GM12865 (cell line): ENCODE measurements at places on chromosomes 16 and 17.

DNA sequence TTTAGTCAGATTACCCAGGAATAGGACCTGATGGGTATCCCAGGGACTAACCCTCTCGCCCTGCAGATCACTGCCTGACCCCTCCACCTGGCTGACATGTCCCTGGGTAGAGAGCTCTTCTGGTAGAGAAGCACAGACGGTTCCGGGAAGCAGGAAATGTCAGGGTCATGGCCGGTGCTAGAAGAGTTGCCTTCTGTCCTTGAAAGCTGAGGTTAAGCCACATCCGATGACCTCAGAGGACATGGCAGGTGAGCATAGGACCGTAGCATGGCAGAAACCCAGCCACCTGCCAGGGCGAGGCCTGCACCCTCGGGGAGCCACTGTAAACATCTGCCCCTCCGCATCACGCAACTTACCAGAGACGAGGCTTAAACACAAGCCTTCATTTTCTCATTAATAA is 483.7 kb downstream of the SOX9 start:
- DNase-seq, result no peak

- no peak for DNase-seq
Observed at GRCh38 chr16:53756275-53756996, 52.5 kb downstream of the FTO start.

DNA sequence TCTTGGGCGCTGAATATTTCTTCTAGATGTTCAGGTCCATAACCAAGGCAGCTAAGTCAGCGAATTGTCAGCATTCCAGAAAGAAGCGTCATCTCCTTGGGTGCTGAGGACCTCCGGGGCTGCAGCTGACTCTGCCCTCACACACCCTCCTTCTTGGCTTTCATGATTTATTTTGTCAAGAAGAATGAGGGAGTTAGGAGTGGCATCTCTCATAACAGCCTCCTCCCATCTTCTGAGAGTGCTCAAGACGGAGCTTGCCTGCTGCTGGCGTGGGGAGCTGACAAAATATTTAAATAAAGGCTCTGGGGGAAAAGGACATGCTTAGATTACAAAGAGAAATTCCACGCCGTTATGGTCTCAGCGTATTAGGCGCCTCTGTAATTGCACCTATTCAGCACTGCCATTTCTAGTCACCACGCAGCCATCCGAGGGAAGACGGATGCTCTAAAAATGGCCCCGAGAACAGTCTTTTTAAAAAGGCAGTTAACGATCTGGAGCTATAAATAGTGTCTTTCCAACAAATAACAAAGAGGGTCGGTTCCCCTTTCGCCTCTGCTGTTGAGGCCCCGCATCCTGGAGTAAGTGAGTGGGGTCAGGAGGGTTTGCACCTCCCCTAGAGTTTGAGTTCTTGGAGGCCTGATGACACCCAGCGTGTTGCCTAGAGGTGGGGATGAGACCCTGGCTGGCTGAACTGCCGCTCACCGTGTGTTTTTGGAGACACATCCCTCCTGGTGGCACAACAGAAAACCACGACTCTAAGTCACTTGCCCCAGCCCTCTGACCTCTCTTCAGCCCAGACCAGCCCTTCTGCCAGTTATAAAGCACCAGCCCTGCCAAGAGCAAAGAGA is 187.0 kb downstream of the CCDC182 start:
- DNase-seq, result no peak

GRCh38 chr16:50102051-50102746 is 36.4 kb downstream of the HEATR3 start:
- DNase-seq, result peak; percentile 48

- no peak for DNase-seq
Observed at GRCh38 chr17:82740906-82741759, 5.7 kb downstream of the FN3K start.

GRCh38 chr17:6195123-6195522 is 124.9 kb downstream of the WSCD1 start:
- no peak for DNase-seq

DNA sequence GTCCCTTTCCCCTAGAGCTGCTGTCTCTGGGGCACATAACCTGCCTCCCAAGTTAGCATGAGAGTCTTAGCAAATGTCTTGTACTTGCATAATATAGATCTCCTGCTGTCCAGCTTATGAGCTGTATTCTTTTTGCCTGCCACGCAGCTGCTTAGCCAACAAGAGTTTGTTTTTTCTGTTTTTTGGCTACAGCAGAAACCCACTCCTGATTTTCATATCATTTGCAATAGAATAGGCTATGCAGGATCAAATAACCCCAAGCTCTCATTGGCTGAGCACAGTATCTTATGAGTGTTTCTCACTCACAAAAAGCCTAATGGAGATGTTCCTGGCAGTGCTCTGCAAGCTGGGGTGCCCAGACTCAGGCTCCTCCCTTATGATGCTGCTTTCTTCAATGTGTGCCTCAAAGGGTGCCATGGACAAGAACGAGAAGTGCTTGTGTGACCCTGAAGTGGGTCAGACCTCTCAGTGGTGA is 23.1 kb downstream of the B9D1 start:
- DNase-seq, result no peak

GRCh38 chr17:19418251-19418992 is 7.4 kb downstream of the RNF112 start:
- peak; percentile 30 for DNase-seq

DNA sequence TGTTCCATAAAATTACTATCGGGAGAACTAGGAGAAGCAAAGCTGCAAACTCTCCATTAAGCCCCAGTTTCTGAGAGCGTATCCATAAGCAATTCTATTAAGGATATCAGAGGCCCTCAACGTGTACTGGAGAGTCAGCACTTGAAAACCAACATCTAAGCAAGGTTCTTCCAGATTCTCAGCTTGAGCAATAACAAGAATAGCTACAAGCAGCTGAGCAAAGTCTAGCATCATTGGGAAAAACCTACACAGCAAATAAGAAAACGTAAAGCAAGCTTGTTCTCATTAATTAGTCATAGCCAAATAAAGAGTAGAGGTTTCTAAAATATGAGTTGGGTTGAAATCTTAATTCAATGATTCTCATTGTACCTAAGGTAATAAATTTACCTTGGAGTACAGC is 26.9 kb upstream of the COX10 start:
- peak; percentile 40 for DNase-seq

GRCh38 chr17:42321555-42321954 is 33.3 kb downstream of the STAT5A start:
- DNase-seq, result no peak
